Smooth muscle cell of the coronary artery (primary cell): ENCODE measurements at places on chromosomes 16 and 17. TPM values are rescaled to one million over a fixed set of nuclear protein-coding genes. Genes with fewer than 3 reads are reported as not detected.

The MMP25 gene
- total RNA-seq: under 0.01 TPM in 1 of 2 replicates, not detected in the other

The KRTAP4-1 gene
- total RNA-seq: not detected in 2 replicates

The EPN3 gene
- under 0.01 TPM in 2 replicates for total RNA-seq

The SPEM2 gene
- not detected in 2 replicates for total RNA-seq

The GJD3 gene
- total RNA-seq: 0.23 and 0.35 TPM in 2 replicates

The SOCS1 gene
- 0.70 and 1.1 TPM in 2 replicates for total RNA-seq

The SLC52A1 gene
- total RNA-seq: 0.15 and 0.82 TPM in 2 replicates
